ENCODE measurements at places on chromosomes 1 and 21.
A peak's percentile ranks its signal among the peaks of the same experiment; 100 is the strongest.

GRCh38 chr21:41160036-41160435 lies 7.9 kb upstream of the BACE2 start:
- no peak for DNase-seq

GRCh38 chr1:205358579-205358978 lies 1.9 kb upstream of the KLHDC8A start:
- no peak for DNase-seq

DNA sequence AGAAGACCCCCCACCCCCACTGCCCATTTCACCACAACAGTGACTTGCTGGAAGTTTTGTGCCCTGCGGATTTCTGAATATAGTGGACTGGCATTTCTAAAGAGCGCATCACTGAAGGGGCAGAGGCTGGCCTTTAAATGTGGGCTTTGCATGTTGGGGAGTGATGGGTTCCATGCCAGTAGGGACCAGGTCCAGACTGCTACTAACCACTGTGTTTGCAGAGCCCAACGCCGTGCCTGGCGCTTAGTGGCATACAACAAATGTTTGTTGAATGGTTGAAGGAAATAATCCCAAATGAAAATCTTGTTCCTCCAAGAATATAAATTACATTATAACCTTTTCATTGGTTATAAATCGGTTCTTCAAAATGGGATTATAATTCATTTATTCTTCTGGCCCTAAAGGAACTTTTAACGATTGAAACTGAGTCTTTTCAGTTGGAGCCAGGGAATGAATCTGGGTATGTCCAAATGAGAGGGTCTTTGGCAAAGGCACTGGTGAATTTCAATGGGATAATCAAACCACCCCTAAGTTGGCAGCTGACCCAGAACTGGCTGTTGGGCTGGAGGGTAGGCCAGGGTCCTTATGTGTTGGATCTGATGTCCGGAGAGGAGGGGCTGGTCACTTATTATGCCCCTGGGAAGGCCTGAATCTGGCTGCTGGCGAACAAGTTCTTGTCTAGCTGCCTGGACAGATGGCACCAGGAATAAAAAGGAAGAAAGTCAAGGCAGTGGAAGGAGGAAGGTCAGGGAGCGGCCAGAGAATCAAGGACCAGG lies 13.8 kb upstream of the SDHB start:
- DNase-seq = no peak

GRCh38 chr1:21255284-21255942 lies 34.9 kb downstream of the ECE1 start:
- DNase-seq = peak; percentile 74

GRCh38 chr1:56819387-56819899 lies at the start of gene FYB2:
Gene FYB2 (minus strand): TSS chr1:56819404. CDS start chr1:56819290, 114 bp downstream.
- DNase-seq = no peak

Data from stimulated activated CD4-positive, alpha-beta T cell treated with anti-CD3 and anti-CD28 coated beads, Interleukin-15, amount 100 ng/mL, for 1 hour (primary cell).